Cortex of kidney (tissue), 1 donor: ENCODE measurements at places on chromosomes 1 and 21.

GRCh38 chr1:83818916-83819315 is 180.0 kb downstream of the TTLL7 start:
- no peak for DNase-seq

DNA sequence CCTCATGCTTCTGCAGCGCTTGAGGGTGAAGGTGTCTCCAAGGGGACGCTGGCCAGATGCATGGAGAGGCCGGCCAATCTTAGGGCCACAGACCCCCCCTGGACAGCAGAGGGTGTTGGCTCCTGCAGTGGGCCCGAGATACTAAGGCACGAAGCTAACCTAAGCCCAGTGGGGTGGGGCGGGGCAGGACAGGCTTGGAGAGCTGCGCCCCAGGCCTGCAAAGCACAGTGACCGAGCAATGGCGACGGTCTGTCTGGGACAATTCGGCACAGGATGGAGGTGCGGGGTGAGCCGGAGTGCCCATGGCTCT is 1.3 kb downstream of the FNDC10 start:
- no peak for DNase-seq

DNA sequence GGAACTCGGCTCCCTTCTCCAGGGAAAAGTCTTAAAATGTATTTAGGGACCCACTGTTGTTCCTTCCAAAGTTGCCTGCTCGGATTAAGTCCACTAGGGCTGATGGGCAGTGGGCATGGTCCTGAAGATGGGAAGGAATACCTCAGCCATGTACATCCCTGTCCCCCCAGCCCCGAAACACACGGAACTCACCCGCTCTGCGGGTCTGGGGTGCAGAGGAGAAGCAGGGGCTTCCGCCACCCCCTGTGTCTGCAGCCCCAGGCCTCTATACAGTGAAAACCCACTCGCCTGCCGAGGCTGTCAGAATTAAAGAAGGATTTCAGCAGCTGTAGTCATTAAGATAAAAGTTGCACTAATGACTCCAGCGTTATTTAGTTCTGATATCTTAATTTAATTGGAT is 212.6 kb upstream of the VAMP3 start:
- no peak for DNase-seq

- DNase-seq: no peak
Observed at GRCh38 chr21:42042651-42043050, 28.5 kb upstream of the UMODL1 start.

DNA sequence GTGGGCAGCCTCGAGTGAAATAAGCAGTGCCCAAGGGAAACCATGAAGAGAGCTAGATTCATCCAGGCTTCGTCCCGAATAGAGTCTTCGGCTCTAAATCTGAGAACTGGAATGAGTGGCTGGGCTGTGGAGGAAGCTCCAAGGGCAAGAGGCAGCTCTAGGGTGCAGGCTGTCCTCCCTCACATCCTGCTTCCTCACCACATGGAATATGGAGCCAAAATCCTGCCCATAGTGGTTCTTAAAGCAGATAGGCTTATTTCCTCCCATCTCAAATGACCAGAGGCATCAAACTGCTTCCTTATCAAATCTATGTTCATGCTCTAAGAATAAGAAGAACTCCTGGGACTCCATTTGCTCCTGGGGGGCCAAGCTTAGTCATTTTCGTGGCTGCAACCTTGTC is 2.5 kb downstream of the IL24 start:
- DNase-seq: no peak

- DNase-seq: no peak
Observed at GRCh38 chr1:66729523-66729922, 22.7 kb upstream of the DYNLT5 start.

DNA sequence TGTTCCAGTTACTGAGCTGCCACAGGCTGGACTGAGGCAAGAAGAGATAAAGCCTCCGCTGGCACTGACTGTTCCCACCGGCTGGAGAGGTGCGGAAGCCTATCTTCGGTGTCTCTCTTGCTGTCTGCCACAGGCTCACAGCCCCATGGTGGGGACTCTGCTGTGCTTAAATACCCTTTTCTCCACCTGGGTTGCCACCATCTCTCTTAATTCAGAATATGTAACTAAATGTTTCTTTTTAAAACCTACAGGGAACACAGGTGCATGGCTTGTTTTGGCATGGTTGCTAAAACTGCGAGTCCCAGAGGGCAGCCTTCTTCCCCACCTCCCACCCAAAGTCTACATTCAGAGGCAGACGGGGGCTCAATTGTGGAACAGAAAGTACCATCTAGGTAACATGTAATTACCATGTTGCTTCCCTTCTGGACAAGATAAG is 8.1 kb upstream of the LBR start:
- no peak for DNase-seq

- no peak for DNase-seq
Observed at GRCh38 chr1:225653463-225654276, 747 bp upstream of the ENAH start.

DNA sequence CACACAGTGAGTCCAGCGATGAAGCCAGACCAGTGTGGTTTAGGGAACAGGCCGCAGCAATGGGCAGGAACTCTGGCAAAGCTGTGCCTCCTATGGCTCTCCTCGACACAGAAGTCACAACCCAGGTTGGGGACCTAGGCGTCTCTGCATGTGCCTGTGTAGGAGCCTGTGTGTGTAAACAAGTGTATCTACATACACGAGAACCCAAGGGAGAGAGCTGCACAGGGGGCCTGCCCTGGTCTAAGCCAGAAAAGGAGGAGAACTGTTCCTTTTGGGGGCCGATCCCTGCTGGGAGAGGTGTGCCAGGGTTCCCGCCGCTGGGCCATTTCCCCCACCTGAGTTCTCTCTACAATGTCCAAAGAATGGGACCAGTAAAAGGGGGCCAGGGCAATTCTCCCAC is 56.0 kb downstream of the CD247 start:
- no peak for DNase-seq

- no peak for DNase-seq
Observed at GRCh38 chr1:202966006-202966898, 805 bp downstream of the CYB5R1 start.

- no peak for DNase-seq
Observed at GRCh38 chr1:161962091-161962887, 61.4 kb downstream of the OLFML2B start.

DNA sequence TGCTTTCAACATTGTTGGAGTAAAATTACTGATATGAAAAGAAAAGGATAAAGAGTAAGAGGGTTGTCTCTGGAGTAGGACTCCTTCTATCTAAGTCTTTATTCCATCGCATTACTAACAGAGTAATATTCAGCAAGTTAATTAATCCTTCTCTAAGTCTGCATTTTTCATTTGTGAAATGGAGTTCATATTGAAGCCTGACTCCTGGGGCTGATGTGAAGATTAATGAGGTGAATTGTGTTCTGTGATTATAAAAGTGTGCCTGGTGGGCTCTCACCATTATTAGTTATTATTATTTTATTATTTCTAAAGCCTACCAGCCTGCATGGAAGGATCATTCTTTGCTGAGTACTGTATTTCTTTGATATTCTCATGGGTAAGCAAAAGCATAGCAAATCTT is 1096.7 kb downstream of the KCNT2 start:
- DNase-seq: no peak

DNA sequence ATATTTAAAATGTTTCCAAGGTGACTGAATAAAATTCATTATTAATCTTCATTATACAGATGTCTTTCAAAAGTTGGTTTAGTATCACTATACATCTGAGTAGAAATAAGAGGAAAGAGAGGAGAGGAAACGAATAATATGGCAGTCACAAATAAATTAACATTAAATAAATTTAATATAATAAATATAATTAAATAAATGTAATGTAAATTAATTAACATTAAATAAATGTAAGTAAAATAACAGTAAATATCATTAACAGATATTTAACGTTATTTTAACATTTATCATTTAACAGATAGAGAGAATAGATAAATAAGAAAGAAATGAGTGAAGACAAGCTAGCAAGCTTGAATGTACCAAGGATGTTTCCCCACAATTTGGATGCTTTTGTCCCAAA is 592.7 kb downstream of the NEGR1 start:
- DNase-seq: no peak

DNA sequence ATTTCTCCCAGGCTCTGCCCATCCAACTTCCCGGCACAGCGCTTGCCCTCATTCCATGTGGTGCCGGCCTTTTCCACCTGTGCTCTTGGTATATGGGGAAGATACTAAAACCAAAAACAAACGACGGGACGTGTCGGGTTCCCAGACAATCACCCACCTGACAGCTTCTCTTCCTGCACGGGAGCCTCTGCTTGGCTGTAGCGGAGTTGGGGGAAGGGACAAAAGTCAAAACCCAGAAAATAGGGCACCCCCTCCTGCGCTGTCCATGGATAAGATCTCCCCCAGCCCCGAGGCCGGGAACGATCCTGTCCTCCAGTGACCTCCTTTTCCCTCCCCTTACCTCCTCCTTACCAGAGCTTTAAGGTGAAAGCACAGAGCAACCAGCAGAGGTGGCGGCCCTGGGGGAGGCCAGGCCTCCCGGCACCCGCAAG is 640 bp downstream of the JTB start:
- no peak for DNase-seq

GRCh38 chr1:5317391-5317790 is 663.0 kb downstream of the AJAP1 start:
- DNase-seq: no peak

- no peak for DNase-seq
Observed at GRCh38 chr1:155910621-155911121, 478 bp downstream of the RIT1 start.

DNA sequence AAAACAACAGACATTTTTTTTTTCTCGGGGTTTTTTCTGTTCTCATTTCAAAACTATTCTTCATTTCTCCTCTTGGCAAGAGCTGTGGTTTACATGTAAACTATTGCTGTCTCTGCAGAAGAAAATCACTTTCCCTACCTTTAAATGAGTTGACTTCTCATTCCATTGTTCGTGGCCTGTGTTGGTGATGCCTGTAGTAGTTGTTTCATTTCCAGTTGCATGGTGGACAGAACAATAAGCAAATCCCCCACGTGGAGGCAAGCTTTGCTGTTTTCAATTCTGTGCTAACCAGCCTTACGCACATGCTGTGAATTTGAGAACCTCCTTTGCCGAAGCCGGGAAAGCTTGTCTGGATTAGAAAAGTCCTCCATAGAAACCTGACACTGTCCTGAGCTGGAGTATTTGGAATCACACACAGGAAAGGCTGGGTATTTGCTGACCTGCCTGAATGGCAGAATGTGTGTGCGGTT is 26.2 kb upstream of the MAP3K7CL start:
- no peak for DNase-seq

DNA sequence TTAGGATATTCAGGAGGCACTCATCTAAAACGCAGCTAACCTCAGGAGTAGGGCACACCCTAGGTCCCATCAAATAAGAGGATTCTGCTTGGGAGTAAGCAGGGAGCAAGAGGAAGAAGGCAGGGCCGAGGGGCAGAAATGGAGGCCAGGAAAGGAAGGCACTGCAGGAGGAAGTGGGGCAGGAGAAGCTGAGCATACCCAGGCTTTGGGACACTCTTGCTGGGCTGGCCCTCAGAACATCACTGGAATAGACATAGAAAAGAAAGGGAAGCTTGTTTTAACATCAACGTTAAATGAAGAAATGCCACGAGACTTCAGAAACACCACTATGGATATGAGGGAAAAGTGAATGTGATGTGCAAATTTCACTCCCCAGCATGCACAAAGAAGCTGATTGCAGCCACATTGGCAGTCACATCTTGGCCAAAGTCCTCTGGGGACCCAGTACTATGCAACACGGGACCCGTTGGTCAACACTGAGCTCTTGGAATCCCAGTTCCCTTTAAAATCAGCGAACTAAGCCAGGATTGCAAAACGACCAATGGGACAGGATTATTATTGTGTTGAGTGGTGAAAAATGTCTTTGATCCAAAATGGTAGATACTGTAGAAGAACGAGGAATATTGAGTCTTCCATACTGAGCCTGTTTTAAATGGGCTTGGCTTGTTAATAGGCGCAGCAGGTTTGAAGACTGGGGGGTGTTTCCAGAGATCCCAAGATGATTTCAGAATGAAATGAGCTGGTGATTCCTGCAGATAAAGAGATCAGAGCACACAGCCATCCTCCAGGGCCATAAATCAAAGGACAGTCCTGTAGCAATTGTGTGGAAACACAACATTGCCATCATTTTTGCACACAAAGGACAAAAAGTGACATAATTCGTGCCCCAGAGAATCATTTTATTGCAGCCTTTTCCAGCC is 152.4 kb downstream of the TOMM20 start:
- no peak for DNase-seq

DNA sequence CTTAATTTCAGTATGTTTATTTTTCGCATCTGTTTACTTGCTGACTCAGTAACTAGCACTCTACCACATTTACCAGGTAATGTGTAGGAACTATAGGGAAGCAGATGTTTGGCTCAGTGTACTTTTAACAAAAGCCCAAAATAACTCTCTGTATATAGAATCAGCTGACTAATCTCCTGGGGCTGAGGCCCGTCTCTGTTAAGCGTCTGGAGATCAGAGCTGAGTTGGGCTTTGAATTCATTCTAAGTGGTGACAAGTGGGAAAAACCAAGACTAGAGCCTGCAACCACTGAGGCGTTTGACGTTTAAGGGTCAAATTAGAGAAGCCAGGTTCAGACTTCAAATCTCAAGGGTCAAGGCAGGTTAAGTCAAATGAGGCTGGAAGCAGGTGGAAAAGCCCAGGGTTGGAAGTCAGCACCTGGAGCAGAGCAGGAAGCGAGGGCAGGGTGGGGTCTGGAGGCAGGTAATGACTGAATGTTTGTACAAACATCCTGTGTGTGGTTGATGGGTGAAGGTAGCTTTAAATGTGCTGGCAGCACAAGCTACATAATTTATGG is 56.8 kb upstream of the LYST start:
- no peak for DNase-seq

GRCh38 chr21:40706176-40706575 is 140.8 kb downstream of the DSCAM start:
- DNase-seq: no peak

GRCh38 chr1:85584923-85585322 is 4.4 kb downstream of the CCN1 start:
- DNase-seq: no peak

DNA sequence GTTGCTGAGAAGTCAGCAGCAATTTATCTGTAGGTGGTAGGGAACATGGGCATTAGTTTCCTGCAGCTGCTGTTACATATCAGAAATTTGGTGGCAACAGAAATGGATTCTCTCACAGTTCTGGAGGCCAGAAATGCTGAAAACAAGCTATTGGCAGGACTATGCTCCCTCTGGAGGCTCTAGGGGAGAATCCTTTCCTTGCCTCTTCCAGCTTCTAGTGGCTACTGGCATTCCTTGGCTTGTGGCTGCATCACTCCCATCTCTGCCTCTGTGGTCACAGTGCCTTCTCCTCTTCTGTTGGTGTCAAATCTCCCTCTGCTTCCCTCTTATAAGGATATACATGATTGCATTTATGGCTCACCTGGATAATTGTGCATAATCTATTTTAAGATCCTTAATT is 2.5 kb upstream of the SFT2D2 start:
- no peak for DNase-seq

- no peak for DNase-seq
Observed at GRCh38 chr1:108962681-108963051, 618 bp downstream of the CLCC1 start.

DNA sequence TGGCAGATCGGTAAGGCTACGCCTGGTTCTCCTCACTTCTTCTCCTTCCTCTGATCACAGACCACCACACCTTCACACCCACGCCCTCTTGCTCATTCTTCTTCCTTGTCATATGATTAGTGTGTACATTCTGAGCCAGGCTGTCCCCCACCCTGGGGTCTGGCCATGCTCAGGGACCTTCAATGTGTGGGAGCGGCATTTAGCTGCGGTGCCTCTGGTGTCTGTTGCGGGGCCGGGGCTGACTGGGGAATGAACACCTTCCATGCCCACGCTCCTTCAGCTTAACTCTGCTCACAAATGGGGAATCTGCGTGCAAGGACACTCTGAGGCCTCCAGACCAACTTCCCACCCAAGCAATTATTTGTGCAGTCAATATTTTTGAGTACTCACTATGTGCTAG is 29.4 kb downstream of the QSOX1 start:
- no peak for DNase-seq

- DNase-seq: no peak
Observed at GRCh38 chr1:25927521-25928265, 21.5 kb upstream of the STMN1 start.
